Cerebellum (tissue), 4 donors: ENCODE measurements at places on chromosomes 5 and 9. TPM values are rescaled to one million over a fixed set of nuclear protein-coding genes. Genes with fewer than 3 reads are reported as not detected.
A peak's percentile ranks its signal among the peaks of the same experiment; 100 is the strongest.

The ADCY2 gene
- total RNA-seq = 21.7 TPM

The FRMD3 gene
- total RNA-seq = 11.3 TPM

- DNase-seq = peak; percentile 30
Measured at GRCh38 chr5:74130155-74130897, 504.3 kb downstream of the ARHGEF28 start.

The KIF4B gene
- 0.18 TPM for total RNA-seq
